Upper lobe of left lung (tissue), 6 donors: ENCODE measurements at places on chromosomes 6 and 20.

DNA sequence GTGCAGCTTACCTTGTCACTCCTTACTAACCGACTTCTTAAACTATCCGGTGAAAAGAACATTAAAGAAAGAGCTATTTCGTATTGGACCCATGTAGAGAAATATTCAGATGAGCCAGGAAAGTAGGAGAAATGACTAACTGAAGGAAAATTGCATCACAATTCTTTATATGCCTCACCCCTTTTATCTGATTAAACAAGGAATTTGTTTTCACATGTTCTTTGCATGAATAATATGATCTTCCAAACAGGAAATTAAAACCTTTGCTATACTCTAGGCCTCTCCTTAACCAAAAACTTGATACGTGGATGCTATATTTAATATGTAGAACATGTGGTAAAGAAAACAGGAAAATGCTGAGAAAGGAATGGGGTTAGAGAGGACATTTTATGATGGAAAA lies 41.9 kb upstream of the LRRC1 start:
- DNase-seq: no peak

DNA sequence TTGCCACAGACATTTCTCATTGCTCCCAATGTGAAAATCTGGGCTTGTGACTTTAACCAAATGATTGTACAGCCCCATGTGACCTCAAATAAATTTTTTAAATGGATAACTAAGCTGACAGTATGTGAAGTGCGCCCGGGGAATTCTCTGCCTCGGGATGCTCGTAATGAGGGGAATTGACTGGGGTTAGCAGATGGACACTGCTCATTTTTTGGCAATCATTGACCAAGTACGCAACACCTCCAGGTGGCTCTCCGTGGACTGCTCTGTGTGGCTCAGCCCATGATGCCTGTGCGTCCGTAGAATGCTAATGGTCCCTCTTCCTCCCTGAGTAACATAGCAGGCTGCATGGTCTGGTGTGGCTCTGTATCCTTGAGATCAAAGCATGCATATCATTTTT lies 42.4 kb downstream of the FARS2 start:
- no peak for DNase-seq

DNA sequence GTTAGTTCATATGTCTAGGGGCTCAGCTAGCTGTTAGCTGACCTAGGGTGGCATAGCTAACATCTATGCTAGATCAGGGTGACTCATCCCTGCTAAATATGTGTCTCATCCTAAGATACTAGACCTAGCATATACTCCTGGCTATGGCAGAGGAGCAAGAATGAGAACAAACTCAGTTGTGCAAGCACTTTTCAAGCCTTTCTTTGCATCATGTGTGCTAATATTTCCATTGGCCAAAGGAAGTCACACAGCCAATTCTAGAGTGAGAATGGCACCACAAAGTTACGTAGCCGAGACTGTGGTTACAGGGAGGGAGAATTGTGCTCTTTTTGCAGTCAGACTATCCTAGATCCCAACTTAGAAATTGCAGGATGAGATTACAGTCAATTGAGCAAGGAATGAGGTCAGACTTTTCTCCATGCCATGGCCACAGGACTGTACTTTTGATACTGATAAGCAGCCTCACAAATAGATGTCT lies 78.7 kb downstream of the PLCB4 start:
- DNase-seq: no peak

DNA sequence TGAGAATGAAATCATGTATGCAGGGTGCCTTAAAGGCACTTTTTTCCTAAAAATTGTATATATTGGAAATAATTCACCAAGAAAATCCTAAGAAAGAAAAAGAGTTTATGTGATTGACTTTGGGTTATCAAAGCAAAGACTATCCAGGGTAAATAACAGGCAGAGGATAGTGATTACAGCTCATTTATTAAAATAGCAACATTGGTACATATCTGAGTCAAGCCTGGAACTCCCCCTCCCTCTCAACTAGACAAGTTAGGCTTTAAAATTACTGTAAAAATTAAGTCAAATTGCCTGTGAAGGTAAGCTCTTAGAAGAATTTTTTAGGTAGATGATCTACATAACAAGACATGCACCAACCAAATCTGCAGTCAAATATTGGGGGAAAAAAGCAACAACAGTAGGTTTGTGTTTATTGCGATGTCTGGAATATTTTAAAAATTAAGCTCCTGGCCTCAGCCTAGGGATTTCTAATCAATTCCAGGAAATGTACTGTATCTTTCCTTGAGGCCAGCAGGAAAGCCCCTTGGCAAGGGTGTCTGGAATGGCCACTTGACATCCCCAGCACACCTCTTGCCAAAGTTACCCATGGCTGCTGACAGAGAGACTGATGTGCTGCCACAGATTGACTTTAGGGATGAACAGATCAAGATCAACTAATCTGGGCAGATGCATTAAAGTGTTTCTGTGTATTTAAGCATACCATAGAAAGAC lies 31.2 kb upstream of the HBS1L start:
- no peak for DNase-seq

GRCh38 chr20:39699166-39699725 lies 737.1 kb downstream of the DHX35 start:
- DNase-seq: no peak

- no peak for DNase-seq
These were observed 87.7 kb downstream of the PLCG1 start for GRCh38 chr20:41225091-41225490.

GRCh38 chr20:19285436-19285835 lies 73.0 kb downstream of the SLC24A3 start:
- DNase-seq: no peak

DNA sequence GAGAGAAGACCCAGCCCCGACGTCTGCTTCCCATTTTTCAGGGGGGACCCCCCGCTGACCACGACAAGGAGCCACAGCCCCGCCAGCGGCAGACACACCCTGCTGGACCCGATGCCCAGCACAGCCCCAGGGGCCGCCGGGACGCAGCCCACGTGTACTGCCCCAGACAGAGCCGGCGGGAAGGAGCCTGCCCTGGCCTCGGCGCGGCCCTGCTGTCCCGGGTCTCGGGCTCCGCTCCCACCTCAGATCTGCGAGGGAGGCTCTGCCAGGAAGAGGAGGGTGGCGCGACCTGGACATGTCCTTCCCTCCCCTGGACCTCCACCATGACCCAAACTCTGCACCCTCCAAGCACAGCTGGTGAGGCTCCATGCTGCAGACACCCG lies 54.7 kb downstream of the KCNQ2 start:
- DNase-seq: no peak

DNA sequence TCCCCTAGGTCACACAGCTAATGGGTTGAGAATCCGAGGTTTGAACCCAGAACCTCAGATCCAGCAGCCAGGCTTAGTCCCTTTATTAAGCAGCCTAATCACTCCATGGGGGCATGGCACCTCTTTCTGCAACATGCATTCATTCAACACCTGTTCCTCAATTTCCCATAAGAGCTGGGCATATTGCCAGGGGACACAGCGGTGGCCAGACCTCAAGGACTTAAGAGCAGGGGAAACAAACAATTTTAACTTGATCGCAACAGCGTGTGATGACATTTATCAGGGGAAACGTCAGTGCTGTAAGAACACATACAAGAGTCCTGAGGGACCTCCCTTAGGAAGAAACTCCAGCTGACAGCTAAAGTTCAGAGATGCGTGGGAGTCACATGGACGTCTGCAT lies 267.4 kb upstream of the CDH4 start:
- no peak for DNase-seq

DNA sequence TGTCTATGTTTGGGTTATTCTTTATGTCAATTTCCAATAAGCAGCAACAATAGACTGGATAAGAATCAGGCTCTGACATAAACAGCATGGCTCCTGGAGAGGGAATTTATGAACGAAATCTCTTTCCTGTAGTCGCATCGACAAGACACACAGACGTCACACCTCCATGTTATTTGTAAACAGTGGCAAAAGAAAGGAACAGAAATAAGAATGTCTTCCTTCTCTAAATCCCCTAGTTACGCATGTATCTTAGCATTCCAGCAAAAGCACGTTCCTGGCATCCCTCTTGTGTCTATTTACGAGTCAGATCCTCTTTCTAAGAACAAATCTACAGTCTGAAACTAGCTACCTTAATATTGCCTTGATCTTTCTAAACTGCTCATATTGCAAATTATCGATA lies 559.1 kb upstream of the JAG1 start:
- no peak for DNase-seq

DNA sequence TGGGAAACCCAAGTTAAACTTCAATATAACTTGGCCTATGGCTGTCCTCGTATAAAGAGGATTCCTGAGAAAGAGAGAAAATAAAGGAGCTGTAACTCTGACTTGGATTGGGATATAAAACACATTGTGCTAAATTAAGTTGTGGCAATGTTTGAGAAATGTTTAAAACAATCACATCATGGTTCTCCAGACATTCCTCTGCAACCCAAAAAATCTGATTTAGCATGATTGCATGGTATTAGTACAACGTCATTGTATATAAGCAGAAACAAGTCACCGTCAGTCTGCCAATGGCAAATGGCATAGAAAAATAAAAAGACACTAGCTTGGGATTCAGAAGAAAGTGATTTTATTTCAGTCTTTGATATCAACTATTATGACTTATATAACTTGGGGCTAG lies 140.2 kb upstream of the FAM83B start:
- no peak for DNase-seq

DNA sequence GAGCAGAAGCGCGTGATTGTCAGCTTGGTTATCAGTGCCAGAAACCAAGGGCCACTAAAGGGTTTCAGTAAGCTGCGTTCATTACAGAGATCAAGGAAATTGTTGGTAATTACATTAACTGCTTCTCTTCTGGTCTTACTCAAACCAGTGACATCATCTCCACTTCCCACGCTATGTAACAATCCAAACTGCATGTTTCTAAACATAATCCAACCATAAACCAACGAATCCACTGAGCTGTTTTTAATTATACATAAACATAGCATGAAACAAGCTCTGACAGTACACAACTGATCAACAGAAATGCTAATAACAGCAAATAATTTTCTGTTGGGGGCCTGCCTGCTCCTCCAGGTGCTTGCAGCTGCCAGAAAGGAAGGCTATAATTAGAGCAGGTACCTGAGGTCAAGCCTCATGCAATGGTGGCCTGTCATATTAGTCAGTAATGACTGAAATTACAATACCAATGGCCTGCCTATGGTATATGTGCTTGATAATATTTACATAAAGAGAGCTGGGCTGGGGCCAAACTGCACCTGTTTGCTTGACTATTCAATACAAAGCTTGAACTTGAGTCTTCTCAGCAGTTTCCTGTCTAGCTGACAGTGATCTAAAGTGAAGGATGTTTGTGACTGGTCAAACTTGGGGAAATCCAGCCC lies 40.1 kb downstream of the ILRUN start:
- DNase-seq: no peak

DNA sequence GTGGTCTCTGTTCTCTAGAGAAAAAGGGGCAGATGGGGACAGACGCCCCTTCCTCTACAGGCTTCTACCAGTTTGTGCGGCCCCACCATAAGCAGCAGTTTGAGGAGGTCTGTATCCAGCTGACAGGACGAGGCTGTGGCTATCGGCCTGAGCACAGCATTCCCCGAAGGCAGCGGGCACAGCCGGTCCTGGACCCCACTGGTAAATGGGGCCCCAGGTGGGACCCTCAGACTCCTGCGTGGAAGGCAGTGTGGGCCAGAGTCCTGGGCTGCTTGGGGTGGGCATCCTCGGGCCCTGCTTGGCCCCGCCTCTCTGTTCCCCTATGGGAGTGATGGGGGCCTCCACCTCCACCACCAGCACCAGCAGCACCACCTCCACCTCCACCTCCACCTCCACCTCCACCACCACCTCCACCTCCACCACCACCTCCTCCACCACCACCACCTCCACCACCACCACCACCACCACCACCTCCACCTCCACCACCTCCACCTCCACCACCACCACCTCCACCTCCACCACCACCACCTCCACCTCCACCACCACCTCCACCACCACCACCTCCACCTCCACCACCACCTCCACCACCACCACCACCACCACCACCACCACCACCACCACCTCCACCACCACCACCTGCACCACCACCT lies 3.2 kb upstream of the TNFRSF6B start:
- no peak for DNase-seq

- no peak for DNase-seq
These were observed 79.0 kb downstream of the ANKEF1 start for GRCh38 chr20:10113746-10114145.

GRCh38 chr20:55252521-55252920 lies 752.8 kb downstream of the CBLN4 start:
- no peak for DNase-seq

GRCh38 chr6:62740596-62740995 lies 454.6 kb upstream of the KHDRBS2 start:
- DNase-seq: peak; percentile 60

- DNase-seq: no peak
These were observed 128.8 kb downstream of the PLCB1 start for GRCh38 chr20:8260837-8261251.

DNA sequence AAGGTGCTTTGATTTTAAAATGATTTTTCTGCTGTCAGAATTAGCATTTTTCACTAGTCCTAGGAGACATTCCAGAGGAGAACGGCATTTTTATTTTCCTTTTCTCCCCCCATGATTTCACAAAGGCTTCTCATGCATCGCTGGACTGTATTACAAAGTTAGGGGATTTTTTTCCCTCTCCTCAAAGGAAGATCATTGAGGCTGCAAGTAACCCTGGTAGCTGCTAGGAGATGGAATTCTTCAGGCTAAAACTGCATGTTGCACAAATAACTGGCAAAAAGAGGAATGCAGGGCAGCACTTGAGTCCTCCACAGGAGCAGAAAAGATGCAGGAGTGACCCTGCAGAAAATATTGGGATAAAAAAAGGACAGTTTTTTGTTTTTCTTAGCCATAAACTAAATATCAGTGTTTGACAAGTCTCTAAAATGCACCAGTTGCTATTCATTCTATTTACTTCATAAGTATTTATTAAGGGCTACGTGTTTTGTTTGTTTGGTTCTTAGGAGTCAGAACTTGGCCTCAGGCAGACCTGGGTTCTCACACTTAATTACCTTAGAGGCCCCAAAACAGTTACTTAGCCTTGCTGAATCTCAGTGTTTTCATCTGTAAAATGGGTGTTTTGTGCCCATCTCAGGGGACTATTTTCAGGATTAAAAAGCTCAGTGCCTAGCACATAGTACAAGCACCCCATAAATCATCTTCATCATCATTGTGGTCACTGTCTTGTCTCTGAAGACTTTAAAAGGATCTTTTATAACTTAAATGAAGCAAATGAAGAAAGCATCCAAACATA lies 144.5 kb upstream of the ID4 start:
- DNase-seq: no peak

DNA sequence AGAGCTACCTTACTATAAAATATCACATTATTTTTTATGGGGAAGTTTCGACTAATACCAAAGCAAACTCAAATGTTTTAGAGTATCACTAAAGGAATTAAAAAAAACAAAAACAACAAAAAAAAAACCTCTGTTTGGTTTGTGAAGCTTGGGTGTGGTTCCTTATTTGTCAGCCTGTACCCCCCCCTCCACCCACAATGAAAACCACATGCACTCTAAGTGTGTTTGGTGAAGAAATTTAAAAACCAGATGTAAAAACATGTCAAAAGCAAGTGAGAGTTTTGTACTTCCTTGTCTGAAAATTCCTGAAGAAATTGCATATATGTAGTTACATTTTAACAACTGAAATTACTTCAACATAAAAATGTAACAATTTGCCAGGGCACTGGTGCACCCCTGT lies 3.1 kb downstream of the STK38 start:
- DNase-seq: no peak

GRCh38 chr6:40891131-40891530 lies 147.9 kb downstream of the UNC5CL start:
- no peak for DNase-seq
